ENCODE measurements at places on chromosomes 12 and 14.

- no peak for DNase-seq
Measured at GRCh38 chr14:21072031-21072473, 1.9 kb downstream of the ARHGEF40 start.

- no peak for DNase-seq
Measured at GRCh38 chr14:23349156-23349845, 3.4 kb downstream of the SLC22A17 start.

GRCh38 chr14:65382586-65382985 is 29.9 kb upstream of the FUT8 start:
- DNase-seq, result no peak

GRCh38 chr14:61132894-61133293 is 148.2 kb downstream of the TMEM30B start:
- DNase-seq, result no peak

GRCh38 chr12:96323906-96324305 is 76.3 kb downstream of the CDK17 start:
- DNase-seq, result no peak

DNA sequence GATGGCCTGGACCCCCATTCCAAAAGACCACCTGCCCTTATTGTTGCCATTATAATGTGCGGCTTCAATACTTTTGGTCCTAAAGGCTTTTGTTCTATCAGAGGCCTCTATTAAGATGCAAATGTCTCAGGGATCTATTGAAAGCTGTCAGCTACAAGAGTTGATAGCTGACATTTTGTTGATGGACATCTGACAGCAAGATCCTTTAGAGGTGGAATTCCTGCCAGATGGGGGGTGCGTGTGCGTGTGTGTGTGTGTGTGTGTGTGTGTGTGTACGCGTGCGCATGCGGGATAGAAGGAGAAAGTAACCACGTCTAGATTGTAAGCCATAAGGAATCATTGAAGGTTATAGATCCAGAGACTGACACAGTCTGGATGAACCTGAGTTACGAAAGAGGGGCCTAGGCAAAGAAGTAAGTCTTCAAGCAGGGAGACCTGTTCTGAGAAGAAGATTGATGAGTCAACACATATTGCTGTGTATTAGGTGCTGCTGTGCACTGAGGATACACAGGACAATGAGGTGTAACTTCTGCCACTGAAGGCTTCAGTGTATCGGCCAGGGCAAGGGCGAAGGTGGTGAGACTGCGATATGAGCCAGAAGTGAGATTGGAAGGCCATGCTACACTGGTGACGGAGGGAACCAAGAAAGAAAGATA is 89.2 kb downstream of the PRMT8 start:
- DNase-seq, result no peak

GRCh38 chr12:115375186-115375991 is 691.4 kb upstream of the TBX3 start:
- DNase-seq, result no peak

GRCh38 chr12:67981287-67982162 is 7.7 kb upstream of the IFNG-AS1 start:
- DNase-seq, result no peak

- no peak for DNase-seq
Measured at GRCh38 chr12:49696723-49697122, 10.5 kb downstream of the FMNL3 start.

DNA sequence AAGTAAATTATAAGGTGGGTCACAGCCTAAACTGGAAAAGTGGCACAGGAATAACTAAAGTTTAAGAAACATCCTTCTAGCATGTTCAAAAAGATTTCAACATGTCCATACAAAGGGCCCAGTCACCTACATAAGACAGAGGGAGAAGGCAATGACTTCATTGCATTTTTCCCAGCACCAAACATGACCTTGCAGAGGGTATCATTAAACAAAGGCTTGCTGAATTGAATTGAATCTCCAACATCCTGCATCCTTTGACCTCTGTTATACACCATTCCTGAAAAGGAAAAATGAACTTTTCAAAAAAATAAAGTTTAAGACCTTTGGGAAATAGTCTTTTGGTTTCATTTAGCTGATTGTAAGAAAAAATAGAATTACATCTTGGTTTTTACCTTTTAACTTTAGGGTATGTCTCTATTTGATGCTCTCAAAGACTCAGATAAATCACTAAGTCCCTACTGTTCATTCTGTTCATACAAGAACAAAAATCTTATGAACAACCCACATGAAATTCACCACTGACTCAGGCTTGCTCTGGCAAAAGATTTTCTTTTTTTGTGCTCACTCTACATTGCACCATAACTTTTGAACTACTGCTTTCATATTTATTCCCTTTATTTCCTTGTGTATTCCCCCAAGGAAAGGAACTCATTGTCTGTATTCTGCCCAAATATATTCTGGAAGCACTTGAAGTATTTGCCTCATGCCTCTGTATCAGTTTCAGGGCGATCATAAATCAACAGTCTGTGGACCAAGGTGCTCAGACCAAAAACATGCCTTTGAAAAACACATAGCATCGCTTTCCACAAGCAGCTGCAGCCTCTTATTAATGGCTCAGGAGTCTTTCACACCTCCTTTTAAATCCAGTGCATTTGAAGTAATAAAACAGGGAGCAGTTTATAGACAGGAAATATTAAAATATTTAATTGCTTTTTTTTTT is 121.7 kb downstream of the DUSP6 start:
- no peak for DNase-seq

GRCh38 chr14:68598621-68599447 is 194.0 kb downstream of the ZFP36L1 start:
- DNase-seq, result no peak

DNA sequence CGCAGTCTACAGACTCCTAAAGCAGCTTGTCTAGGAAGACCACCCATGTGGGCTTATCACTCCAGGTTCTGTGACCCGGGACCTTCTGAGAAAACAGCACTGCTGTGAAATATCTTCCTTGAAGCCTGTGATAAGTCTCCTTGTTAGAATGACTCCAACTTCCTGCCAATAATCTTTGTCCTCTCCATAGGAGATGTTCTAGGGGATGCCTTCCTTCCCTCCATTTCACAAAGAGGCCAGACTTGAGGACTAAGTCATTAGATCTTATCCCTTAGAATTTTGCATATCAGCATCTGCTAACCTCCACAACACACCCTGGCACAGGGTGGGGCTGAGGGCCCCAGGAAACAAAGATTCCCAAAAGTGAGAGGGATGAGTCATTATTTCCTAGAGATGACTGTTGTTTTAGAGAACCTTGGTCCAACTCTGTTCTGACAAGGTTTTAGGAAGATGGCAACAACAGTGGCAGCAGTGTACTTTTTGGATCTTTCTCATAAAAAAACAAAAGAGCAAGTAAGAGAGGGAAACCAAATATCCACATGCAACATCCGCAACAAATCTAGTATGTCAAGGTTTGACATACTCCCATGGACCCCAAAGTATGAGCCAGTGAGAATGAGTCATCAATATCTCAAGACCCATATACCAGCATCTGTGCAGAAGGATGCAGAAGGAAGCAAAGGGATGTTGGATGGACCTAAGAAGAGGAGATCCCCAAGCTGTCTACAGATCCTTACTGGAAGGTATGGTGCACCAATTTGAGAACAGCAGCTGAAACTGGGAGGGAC is 6.0 kb downstream of the LTB4R start:
- DNase-seq, result no peak

GRCh38 chr14:73526036-73526984 is 10.6 kb upstream of the ACOT1 start:
- DNase-seq, result no peak
